Activated CD8-positive, alpha-beta memory T cell treated with anti-CD3 and anti-CD28 coated beads for 4 hours (primary cell): ENCODE measurements at places on chromosomes 5 and 9.

DNA sequence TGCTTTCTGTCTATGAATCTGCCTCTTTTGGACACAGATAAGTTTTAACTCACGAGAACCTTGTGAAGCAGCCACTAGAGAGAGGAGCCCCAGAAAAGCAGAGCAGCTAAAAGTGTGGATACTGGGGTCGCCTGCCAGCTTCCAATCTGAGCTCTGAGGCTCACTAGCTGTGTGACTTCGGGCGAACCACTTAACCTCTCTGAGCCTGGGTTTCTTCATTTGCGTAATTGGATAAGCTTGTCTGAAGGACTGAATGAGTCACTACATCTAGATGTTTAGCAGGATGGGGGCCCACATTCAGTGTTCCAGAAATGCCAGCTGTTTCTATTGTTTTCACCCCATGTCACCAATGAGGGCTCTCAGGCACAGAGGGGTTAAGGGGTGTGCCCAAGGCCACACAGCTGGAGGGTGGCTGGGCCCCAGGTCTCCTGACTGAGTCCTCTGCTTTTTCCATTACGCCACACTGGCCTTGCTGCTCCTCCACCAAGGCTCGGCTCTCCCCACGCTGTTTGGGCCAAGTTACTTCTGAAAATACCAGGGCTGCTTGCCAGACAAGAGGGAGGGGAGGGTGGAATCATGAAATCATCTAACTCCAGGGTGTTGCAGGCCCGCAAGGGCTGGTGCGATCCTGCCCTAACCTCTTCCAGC is 36.2 kb downstream of the SH3PXD2B start:
- DNase-seq = no peak

DNA sequence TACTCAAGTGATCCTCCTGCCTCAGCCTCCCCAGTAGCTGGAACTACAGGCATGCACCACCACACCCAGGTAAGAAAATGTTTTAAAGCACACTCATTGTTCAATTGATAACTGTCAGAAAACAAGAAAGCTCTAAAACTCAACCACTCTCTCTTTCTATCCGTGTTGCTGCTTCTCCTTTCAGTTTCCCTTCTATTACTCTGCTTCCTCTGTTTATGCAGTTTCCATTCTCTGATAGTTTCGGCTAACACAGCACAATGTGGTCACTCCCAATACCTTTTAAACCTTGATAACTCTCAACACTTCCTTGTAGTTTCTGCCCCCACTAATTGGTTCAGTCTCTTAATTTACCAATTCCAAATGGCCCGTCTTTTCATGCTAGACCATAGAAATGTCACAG is 59.2 kb upstream of the NR4A3 start:
- no peak for DNase-seq

GRCh38 chr5:139183502-139183901 is 14.7 kb downstream of the SIL1 start:
- no peak for DNase-seq

DNA sequence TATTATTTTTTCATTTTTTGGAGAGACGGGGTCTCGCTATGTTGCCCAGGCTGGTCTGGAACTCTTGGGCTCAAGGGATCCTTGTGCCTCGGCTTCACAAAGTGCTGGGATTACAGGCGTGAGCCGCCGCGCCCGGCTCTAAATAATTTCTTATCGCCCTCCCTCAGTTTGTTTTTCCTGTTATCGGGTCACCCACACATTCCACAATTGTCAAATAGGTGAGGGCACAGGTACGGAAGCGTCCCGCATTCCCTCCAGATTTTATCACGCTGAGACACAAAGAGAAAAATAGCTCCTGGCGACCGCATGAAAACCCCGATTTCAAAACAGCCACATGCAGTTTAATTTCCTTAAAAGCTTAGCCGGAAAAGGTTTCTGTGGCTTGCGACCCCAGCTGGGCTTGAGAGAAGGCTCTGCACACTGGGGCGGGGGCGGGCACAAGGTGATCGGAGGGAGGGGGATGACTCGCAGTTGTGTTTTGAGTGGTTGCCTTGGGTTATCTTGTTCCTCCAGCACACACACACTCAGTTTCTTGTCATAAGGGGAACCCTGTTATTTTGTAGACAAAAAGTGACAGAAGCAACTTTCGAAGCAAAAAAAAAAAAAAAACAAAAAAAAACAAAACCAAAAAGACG is 717 bp upstream of the IQGAP2 start:
- DNase-seq = peak; percentile 36

GRCh38 chr5:170293273-170293672 is 4.3 kb downstream of the LCP2 start:
- DNase-seq = no peak

DNA sequence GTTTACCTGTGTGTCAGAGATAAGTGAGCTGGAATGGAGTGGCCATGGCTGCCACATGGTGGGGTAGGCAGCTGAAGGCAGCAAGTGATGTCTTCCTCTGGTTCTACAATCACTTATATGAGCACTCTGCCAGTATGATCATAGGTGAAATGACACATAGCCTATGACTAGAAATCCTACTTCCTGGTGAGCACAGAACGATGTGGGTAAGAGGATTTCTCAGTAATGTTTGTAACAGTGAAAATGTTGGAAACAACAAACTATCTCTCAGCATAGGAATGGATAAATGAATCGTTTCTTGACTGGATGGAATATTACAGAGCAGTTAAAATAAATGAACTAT is 187.0 kb upstream of the S1PR3 start:
- DNase-seq = no peak

DNA sequence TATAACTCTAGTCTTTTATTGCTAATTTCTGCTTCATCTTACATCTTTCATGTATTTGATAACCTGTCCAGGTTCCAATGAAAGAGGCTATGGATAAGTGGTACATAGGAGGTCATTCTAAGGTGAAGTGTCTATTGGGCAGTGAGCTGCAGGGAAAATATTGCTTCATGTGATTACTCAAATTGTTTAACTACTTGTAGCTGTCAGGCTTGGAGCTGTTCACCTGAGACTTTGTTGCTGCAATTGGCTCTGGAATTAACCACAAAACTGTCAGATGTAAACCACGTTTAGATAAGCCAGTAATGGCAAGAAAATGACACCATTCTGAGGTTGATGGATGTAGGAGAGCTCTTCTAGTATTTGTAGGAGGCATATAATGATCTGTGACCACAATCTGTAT is 26.0 kb downstream of the ADAMTSL1 start:
- no peak for DNase-seq

DNA sequence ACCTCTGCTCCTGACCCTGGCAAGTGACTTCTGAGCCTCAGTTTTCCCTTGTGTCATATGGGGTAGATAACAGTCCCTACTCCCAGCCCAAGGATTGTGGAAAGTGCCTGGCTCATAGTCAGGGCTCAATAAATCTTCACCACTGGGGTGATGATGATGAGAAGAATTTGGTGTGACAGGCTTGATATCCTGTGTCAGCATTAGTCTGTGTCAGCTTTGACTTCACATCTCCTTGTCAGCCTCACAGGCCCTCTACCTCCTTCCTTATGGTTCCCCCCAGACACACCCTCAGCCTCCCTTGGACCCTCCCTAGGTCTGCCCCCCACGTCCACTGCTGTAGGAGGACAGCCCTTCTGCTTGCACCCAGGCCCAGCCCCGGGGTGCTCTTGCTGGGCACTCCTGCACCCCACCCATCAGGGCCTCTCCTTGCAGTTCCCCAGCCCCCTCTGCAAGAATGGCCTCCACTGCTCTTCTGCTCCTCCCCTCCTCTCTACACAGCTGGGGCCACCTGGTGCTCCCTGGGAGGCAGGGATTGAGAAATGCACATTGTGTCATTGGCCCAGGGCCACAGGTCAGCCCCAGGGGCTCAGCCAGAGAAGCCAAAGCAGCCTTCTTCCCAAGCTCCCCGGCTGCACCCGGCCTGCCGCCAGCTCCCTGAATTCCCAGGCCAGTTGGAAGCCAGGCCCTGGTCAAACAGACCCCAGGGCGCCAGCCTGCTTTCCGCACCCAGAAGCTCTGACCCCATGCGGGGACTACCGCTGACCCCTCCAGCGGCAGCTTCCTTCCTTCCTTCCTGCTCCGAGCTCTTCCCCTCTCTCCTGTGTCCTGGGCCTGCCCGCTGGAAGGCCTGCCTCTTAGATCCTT is 7.7 kb downstream of the FGFR4 start:
- no peak for DNase-seq

DNA sequence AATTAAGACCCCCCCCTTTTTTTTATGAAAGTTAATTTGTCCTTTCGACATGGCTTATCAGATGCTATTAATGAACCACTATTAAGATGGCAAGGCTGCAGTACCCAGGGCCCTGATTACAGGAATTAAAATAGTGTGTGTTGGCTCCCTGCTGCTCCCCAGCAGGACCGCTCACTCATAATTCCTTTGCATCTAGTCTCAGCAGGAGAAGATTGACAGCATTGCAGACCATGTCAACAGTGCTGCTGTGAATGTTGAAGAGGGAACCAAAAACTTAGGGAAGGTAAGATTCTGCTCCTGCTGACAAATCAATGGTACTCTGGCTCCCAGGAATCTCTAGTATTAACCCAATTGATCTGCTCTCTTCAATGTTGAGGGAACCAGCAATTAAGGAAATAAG is 61.0 kb downstream of the STX17 start:
- no peak for DNase-seq

DNA sequence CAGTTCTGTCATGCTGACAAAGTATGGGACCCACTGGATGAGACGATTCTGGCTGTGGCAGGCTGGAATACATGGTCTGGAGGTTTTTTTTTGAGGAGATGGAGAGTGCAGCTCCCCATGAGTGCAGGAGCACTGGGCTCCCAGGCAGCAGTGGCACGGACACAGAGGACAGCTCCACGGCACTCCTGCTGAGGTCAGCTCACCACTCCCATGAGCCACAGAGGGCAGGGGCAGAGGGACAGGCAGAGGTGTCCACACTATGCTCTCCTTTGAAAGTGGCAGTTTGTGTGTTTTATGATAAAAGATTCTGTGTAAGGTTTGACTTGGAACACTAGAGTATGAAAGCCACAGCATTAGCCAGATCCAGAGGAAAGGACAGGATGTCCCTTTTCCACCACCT is 114.4 kb downstream of the UBE2R2 start:
- no peak for DNase-seq

- DNase-seq = peak; percentile 68
Observed at GRCh38 chr9:126704892-126705766, 91.4 kb downstream of the LMX1B start.

- DNase-seq = no peak
Observed at GRCh38 chr9:89606049-89606623, 1.3 kb downstream of the GADD45G start.

DNA sequence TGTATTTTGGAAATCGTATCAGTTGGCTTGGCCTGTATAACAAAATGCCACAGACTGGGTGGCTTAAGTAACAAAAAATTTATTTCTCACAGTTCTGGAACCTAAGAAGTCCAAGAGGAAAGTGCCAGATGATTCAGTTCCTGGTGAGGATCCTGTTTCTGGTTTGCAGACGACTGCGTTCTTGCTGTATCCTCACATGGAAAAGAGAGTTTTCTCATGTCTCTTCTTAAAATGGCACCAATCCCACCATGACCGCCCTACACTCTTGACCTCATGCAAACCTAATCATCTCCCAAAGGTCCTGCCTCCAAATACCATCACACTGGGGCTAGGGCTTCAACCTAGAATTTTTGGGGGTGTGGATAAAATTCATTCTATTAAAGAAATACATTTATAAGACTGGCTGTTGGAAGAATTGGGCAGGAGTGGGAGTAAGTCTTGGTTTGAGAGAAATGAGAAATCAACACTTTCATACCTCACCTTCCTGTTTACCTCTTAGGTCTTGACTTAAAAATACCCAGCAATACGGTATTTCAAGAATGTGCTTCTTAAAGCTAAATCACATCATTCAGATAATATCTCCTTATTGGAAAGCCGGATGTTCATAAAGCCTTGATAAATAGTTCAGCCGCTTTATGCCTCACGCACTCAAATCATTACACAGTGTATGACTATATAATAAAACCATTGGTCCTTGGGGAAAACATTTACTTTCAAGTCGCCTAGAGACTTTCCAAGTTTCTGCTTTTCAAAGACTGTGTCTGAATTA is 28.7 kb downstream of the PTTG1 start:
- no peak for DNase-seq

- DNase-seq = no peak
Observed at GRCh38 chr5:40166802-40167201, 512.9 kb upstream of the PTGER4 start.

GRCh38 chr5:86199287-86199686 is 418.5 kb upstream of the COX7C start:
- no peak for DNase-seq

DNA sequence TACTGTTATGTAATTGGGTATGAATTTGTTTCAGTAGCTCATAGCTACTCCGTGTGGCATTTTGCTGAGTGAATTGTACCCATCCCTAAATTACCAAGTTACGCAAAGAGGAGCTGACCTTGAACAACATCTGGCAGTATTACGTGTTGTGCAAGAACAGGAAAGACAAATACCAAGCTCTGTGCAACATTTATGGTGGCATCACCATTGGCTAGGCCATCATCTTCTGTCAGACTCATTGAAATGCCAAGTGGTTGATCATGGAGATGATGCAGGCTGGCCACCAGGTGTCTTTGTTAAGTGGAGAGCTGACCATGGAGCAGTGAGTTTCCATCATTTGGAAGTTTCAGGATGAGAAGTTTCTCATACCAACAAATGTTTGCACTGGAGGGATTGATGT is 15.0 kb downstream of the ZSWIM6 start:
- DNase-seq = no peak

DNA sequence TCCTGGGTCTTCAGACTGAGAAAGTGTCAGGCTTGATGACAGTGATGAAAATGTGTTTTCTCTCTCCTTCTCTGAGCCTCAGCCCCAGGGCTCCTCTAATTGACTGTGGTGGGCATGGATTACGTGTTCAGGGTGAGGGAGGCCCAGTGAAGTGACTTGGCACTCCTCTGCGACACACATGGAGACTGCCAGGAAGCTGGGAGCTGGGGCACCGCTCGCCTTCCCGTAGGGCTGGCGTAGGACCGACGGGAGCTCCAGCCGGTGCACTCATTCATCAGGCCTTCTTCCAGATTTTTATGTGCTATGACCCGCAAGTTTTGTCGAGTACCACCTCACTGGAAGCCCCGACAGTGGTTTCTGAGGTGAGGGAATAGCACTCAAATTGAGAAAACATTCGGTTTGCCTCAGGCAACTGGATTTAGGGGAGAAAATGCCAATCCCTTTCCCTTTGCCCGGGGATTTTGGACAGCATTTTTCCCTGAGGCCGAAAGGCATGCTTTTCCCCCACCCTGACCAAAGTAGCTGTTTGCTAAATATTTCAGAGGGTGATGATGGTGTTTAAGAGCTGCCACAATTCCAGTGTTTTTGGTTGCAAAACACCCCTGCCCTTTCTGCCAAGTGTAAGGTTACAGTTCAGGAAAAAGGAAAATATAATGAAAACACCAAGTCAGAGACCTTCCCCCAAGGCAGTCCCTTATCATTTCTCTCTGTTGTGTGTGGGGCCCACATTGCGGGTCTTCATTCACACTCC is 83.7 kb downstream of the PCSK5 start:
- DNase-seq = no peak

DNA sequence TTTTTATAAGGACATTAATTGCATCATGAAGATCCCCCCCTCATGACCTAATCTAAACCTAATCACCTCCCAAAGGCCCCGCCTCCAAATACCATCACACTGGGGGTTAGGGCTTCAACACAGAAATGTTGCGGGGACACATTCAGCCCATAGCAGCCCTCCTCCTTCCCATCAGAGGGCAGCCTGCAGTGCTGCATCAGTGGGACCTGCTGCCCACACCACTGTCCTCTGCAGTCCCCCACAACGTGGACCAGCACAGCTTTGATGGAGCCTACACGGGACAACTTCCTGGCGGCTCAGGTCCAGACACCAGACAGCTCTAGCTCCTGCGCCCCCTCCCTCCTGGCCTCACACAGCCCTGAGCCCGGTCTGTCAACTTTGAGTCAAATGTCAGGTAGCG is 70.3 kb downstream of the APTX start:
- DNase-seq = no peak
